ENCODE measurements at places on chromosomes 3 and 15.

GRCh38 chr3:52561028-52561747 lies 24.8 kb downstream of the UQCC5 start:
- no peak for DNase-seq

DNA sequence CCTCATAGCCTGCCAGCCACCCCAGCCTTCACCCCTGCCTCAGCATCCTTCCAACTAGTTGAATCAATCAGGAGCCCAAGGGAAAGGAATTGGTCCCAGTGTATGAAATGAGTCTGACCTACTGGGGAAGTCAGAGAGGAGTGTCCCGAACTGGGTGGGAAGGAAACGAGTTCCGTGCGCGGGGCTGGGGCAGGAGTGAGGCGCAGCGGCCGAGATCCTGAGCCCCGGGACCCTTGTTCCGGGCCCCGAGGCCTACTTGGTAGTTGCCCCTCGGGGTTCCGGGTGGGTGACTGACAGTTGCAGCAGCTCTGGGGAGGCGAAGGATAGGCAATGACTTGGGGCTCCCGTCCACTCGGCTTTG lies 1.1 kb upstream of the PLCL2 start:
- DNase-seq: no peak

- DNase-seq: no peak
Measured at GRCh38 chr3:8509961-8510360, 8.3 kb downstream of the LMCD1 start.

DNA sequence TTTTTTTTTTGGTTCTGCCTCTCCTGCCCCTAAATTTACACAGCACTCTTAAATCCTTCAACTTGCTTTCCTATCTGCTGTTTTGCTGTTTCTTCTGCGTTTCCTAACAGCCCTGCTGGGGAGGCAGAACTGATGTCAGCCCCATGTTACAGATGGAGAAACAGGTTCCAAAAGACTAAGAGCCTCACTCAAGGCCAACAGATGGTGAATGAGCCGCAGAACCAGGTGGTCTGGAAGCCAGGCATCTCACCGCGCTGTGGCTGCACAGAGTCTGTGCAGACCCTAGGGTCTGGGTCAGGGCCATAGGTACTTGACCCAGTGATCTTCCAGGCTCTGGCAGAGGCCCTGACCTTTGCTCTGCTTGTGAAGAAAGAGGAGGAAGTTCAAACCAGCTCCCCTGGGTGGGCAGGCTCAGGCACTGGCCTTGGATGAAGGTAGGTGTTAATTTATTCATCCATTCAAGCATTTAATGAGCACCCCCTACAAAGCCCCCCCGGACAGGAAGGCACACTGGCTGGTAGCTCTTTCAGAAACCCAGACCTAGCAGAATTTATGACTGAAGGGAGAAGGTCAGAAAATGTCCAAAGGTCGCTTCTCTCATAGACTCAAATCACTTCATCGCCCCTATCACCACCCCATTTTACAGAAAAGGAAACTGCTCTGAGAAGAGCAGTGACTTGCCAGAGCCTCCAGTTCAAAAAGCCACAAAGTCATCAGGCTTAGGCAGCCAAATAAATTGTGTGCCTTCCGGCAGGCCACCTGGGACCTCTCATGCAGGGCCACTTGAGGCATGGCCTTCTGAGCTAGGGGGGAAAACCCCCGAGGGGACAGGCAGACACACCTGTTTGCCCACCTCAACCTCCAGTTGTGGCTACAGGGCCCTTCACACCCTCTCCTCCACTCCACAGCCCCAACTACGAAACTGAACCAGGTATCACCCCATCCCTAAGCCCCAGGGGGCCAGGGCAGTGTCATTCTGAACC lies 2.7 kb downstream of the CHDH start:
- no peak for DNase-seq

DNA sequence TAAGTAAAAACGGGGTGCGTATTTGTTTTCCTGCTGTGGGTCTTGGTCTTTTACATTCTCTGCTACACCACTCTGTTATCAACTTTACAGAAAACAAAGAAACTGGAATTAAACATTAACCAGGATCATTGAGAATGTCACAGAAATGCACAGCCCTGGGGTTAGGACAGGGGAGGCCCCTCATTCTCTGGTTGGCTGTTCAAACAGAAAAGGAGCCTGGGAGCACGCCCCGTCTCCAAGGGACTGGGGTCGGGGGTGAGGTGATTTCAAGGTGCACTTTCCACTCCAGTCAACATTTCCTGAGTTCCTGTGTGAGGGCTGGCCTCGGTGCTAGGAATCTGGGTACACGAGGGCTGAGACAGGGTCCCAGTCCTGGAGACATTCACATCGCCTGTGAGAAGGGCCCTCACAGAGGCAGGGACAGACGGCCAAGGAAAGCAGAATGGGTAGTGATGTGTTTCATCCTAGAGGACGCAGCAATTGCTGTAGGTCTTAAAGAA lies 30.3 kb downstream of the CPN2 start:
- no peak for DNase-seq

DNA sequence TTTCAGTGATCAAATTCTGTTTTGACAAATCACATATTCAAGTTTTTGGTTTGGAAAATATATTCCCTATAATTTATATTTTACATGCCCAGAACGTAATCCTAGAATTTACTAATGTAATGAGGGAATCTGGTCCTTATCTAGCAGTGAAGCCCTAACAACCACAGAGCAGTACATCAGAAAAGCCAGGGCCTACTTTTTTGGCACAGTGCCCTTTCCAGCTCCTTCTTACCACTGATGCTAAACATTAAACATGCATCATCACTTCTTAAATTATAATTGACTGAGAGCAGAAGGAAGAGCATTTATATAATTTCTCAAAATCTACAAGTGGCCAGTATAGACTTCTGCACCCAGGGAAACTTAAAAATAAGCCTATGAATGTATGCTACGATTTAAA lies 66.7 kb downstream of the FBXL22 start:
- no peak for DNase-seq

- no peak for DNase-seq
Measured at GRCh38 chr3:73007992-73008712, 11.5 kb downstream of the PPP4R2 start.

GRCh38 chr15:40859206-40859851 lies 14.7 kb downstream of the RHOV start:
- DNase-seq: no peak

- DNase-seq: no peak
Measured at GRCh38 chr15:51814606-51815005, 14.8 kb upstream of the TMOD3 start.

DNA sequence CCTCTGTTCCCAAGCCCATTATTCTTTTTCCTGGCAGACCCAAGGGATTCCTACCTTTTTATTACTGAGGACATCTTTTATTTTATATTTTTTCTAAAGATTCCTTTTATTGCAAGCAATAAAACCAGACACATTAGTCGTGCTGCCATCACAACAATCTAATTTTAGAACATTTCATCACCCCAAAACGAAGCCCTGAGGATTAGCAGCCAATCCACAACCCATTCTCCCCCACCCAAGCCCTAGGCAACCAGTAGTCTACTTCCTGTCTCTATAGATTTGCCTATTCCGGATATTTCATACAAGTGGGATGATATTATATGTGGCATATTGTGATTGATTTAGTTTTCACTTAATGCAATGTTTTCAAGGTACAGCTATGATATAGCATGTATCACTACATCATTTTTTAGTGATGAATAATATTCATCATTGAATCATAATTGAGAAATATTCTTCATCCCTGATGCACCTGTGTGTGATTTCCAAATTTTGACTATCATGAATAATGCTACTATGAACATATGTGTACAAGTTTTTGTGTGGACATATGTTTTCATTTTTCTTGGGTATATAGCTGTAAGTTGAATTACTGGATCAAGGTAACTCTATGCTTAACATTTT lies 65.7 kb downstream of the IL1RAP start:
- no peak for DNase-seq

DNA sequence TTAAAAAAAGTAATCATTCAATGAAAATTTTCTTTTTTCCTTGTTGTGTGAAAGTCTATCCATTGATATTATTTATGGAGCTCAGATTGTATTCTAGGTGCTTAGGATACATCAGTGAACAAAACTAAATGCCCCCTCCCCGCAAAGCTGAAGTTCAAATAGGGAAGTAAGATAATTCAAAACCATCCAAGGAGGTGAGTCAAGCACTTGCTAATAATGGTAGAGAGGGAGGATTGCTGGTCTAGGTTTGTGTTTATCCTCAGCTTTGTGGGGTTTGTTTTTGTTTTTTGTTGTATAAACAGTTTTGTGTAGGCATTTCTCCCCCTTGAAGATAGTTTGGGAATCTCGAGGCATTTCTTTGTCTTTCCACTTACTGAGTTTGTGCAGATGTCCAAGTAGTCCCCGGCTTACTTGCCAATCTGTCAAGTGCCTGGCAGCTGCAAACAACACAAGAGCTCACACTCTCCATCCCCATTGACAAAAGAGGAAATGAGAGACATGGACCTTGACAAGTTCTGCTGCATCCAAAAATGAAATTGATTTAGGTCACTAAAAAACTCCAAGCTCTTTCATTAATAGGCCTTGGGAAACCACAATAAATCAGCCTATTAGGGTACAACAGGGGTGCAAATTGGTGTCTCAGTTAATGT lies 575.8 kb upstream of the TBL1XR1 start:
- no peak for DNase-seq

DNA sequence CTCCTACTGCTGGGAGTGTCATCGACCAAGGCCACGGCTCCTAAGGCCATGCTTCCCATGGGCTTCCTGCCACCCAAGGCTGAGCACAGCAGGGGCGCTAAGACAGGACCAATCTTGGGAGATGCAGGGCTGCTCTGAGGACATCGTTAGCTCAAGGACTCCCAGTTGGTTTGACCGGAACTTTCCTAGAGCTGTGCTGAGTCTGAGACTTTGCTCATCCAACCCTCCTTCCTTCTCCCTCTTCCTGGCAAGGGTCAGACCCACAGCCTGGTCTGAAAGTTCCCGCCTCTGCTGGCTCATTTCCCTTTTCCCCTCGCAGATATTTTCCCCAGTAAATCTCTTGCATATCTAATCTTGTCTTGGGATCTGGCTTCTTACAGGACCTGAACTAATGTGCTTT lies 57.2 kb downstream of the EPHB3 start:
- no peak for DNase-seq

DNA sequence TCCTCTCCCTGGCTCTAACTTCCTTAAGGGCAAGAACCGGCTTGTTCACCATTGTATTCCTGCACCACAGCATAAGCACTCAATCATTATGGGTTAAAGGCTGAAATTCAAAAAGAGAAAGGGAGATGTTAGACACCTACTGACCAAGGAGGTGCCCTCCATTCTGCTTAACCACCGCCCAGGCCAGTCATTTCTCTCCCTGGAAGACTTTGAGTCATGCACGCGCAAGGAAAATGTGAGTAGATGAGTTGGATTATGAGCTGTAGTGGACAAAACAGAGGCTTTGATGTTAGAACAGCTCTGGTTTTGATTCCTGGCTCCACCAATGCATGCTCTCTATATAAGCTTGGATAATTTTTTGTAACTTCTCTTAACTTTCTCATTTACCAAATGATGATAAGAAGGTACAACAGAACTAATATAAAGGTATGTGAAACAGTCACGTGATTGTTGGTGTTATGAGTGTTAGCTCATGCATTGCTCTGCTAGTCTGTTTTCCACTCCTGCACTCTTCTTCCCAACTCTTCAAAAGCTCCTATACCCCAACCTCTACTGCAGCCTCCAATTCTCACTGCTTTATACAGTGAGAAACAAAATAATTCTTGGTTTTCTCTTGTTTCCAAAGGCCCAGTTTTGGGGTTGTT lies 148.4 kb upstream of the ATP11B start:
- DNase-seq: no peak

- no peak for DNase-seq
Measured at GRCh38 chr3:25151903-25152295, 276.2 kb upstream of the RARB start.

- peak; percentile 42 for DNase-seq
Measured at GRCh38 chr3:161914703-161915417, 418.3 kb downstream of the OTOL1 start.

- DNase-seq: no peak
Measured at GRCh38 chr3:31671451-31671850, 138.7 kb downstream of the STT3B start.

GRCh38 chr15:85036716-85037115 lies 55.1 kb downstream of the PDE8A start:
- no peak for DNase-seq

- DNase-seq: no peak
Measured at GRCh38 chr3:5013021-5013906, 34.0 kb downstream of the BHLHE40 start.

- DNase-seq: no peak
Measured at GRCh38 chr3:47859956-47860605, 57.1 kb downstream of the DHX30 start.

DNA sequence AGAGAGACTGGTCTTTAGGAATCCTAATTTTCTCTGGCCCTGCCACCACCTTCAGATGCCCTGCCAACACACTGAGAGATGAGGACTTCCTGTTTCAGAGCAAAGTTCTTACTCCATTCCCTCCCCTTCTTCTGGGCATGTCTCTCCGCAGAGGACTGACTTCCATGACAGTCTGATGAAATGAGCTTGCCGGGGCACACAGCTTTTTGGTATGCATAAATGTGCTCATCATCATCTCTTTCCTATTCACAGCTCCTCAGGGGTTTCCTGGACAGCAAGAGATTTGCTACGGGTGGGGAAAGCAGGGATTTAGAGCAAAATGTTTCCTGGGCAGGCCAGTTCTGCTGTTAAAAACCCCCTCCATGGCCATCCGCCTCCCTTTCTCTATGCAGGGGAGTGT lies 27.6 kb upstream of the SEMA6D start:
- DNase-seq: no peak

GRCh38 chr3:24810881-24811280 lies 316.2 kb upstream of the THRB start:
- no peak for DNase-seq

- no peak for DNase-seq
Measured at GRCh38 chr3:13577181-13578121, 28.5 kb downstream of the FBLN2 start.

GRCh38 chr3:48952510-48953118 lies 34.0 kb downstream of the ARIH2 start:
- DNase-seq: no peak

DNA sequence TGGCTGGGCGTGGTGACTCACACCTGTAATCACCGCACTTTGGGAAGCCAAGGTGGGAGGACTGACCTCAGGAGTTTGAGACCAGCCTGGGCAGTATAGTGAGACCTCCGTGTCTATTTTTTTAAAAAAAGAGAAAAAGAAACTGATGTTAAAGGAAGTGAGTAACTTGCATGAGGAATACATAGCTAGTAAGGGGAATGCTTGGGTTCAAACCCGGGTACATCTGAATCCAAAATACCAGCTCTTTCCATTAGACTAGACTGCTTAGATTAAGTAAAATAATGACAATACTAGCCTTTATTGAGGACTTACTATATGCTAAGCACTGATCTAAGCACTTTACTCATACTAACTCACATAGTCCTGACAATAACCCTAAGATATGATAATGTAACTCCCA lies 22.4 kb downstream of the TM4SF4 start:
- no peak for DNase-seq

- DNase-seq: no peak
Measured at GRCh38 chr3:79521221-79521848, 246.5 kb downstream of the ROBO1 start.

GRCh38 chr3:43059456-43059855 lies 46.4 kb downstream of the POMGNT2 start:
- DNase-seq: no peak

GRCh38 chr15:95972041-95972553 lies 358.4 kb upstream of the NR2F2 start:
- DNase-seq: peak; percentile 67

Data from fibroblast of skin of left biceps (primary cell).